Gastrocnemius medialis (tissue), 4 donors: ENCODE measurements at places on chromosomes 11 and 22.

- peak; percentile 73 for DNase-seq
Measured at GRCh38 chr11:116881143-116881542, 43.7 kb upstream of the APOA1 start.

DNA sequence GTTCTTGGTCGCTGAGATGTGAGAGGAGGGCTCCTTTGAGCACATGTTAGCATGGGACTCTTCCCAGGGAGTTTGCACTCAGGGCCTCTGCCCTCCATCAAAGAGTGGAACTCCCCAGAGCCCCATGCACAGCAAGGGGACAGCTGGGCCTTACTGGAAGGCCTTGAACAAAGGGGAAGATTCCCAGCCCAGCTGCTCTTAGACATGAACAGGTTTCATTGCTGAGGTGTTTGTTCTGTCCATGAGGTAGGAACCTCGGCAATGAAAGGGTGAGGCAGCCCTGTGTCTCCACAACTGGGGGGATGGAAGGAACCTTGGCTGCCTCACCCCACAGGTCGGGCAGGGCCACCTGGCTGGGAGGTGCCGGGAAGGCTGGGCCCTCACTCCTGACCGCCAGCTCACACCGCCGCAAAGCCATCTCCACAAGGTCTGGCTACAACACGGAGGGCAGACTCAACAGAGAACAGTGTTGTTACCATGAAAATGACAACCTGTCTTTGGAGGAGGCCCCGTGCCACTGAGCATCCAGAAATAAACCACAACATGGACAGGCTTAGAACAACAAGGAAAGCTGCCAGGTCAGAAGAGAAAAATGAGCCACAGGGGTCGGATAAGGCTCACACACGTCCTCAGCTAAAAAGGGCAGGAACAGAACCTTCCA, 3.2 kb downstream of the DERL3 start:
- peak; percentile 92 for DNase-seq

- DNase-seq, result peak; percentile 41
Measured at GRCh38 chr11:120208777-120209176, 2.1 kb upstream of the OAF start.

- DNase-seq, result no peak
Measured at GRCh38 chr11:79404325-79404724, 36.5 kb downstream of the TENM4 start.

DNA sequence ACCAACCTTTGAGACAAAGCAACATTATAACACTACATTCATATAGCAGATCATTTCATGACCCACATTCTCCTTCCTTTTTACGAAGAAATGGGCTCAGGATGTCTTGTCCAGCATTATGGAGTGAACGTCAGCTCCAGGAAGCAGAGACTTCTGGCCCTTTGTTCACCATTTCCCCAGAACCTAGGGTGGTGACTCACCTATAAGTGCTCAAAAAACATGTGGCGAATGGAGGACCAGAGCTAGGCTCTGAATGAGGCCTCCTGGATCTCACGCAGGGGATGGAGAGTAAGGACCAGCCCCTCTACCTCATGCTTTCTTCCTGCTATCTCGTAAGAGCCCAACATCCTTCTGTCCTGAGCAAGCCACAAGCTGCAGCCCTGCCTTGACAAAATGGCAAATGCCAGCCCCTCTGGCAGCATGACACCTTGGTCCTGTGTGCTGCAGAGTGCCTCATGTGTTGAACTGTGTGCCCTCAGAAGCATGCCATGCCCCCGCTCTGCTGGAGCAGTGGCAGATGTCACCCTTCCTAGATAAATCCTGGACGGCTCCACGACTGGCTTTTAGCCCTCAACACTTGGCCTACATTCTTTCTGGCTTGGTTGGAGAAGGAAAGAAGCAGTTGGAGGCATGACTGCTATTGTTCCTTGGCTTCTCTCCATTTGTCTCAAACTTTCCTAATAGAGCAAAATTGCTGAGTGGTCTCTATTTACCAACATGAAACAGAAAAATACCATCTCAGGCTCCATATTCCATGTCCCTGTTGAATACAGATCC, 6.5 kb upstream of the ST3GAL4 start:
- peak; percentile 37 for DNase-seq

GRCh38 chr11:134665571-134666270, 253.7 kb upstream of the B3GAT1 start:
- no peak for DNase-seq

GRCh38 chr11:58524232-58525036, 16.5 kb upstream of the OR5B21 start:
- peak; percentile 49 for DNase-seq

- DNase-seq, result no peak
Measured at GRCh38 chr11:22703040-22703439, 36.6 kb downstream of the GAS2 start.

GRCh38 chr11:111000400-111001080, 245.0 kb upstream of the POU2AF2 start:
- DNase-seq, result no peak

- DNase-seq, result no peak
Measured at GRCh38 chr22:26534171-26534855, 22.0 kb upstream of the TFIP11 start.

DNA sequence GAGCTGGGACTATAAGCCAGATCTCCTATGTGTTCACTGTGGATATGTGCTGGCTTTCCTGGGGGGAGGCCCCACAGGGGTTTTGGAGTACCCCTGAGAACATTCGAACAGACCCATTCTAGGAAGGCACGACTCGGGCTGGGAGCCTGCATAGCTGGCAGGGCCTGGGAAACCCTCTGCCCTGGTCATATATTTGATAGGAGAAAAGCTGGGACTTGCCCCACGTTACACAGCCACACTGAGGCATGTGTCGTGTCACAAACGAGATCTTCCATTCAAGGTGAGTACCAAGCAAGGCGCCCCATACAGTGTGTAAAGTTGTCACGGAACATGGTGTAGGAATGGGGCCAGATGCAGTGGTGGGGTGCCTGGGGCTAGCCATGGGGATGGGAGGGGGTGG, 11.2 kb downstream of the MYO7A start:
- DNase-seq, result no peak

DNA sequence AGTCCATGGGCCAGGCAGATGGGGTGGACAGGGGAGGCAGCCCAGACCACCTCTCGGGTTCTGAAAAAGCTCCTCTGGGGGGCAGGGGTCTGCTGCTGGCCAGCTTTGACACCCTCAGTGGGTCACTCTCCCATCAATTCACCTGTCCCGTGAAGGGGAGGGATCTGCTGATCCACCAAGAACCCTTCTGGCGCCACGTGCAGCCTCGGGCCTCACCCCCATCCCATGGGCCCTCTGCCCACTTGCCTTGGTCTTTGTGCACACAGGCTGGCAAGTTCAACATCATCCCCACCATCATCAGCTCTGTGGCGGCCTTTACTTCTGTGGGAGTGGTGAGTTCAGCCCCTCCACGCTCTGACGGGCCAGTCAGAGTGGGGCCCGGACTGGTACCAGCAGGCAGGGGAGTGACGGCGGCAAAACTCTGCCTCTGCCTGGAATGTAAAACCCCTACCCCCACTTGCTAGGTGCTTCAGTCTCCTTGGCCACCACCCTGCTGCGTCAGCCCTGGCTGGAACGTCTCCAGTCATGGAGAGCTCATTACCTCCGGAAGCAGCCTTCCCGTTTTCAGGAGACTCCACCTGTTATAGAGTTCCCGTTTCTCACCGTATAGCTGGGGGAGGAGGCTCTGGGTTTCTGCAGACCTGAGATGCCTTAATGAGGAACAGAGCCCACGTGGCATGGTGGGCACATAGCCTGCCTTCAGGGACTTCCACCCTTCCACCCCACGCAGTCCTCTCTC, 12.7 kb downstream of the PRG3 start:
- no peak for DNase-seq

GRCh38 chr11:125623064-125623463, 1.9 kb upstream of the CHEK1 start:
- DNase-seq, result no peak

GRCh38 chr11:88604260-88604659, 266.7 kb upstream of the CTSC start:
- no peak for DNase-seq

DNA sequence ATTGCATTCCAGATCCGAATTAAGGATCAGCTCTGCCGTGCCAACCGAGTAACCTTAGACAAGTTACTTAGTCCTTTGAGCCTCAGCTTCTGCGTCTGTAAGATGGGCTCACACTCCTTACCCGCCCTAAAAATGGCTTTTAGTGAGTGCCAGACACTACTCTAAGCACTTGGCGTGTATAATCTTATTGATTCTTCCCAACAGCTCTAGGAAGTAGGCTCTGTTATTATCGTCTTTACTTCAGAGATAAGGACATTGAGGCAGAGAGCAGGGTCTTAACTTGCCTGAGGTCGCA, 21.7 kb upstream of the ROBO3 start:
- no peak for DNase-seq

- DNase-seq, result no peak
Measured at GRCh38 chr11:86360775-86361395, 13.8 kb upstream of the CCDC81 start.
